ENCODE measurements at places on chromosomes 11 and 22.

- DNase-seq = no peak
Measured at GRCh38 chr22:17705546-17705945, 67.0 kb downstream of the BCL2L13 start.

DNA sequence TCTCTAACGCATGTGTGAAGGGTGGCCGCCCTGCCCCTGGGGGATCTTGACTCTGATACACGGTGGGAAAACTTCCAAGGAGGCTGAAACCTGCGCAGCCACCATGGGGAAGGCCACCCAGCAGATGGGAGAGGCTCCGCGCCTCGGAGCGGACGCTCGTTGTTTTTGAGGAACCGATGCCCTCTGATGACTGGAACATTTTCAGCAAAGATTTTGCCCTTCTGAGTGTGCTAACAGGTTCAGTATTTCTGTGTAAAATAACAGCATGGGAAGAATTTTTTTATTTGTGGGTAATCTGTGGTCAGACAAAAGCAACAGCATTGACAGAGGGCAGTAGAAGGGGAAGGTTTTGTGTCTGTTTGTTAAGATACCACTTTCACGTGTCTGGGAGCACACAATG is 16.7 kb downstream of the MB start:
- DNase-seq = no peak

GRCh38 chr11:64219755-64220154 is 6.2 kb downstream of the TRPT1 start:
- no peak for DNase-seq

DNA sequence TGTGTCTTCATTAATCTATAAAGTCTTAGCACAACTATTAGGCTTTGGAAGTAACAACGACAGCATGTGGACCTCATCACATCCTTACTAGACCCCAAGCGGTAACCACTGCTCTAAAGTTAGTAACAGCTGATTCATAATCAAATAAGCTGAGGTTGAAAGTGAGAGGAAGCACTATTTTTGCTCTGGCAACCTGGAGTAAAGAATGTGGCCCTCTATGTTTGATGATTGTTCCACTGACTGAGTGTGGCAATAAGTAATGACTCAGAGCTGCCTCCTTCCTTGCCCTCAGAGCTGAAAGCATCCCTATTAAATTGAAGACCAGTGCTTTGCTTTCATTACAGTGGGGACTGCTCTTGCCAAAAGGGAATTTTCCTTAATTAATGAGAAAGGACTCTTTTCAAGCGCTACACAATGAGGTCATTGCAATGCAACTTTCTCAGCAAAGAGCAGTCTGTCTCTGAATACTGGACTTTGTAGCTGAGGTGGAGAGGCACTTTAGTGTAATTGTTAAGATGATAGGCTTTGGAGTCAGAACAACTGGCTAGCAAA is 906.1 kb upstream of the RAG2 start:
- DNase-seq = no peak

DNA sequence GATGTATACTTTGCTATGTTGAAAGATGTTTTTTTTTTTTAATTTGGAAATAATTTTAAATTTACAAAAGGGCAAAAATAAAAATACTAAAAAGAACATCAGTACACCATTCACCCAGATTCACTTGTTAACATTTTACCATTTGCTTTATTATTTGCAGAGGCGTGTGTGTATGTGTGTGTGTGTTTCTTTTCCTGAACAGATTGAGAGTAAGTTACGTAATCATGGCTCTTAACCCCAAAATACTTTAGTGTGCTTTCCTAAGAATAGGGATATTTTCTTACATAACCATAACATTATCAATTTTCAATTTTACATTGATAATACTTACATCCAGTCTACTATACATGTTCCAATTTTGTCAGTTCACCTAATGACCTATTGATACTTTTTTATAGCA is 91.5 kb upstream of the HORMAD2 start:
- no peak for DNase-seq

DNA sequence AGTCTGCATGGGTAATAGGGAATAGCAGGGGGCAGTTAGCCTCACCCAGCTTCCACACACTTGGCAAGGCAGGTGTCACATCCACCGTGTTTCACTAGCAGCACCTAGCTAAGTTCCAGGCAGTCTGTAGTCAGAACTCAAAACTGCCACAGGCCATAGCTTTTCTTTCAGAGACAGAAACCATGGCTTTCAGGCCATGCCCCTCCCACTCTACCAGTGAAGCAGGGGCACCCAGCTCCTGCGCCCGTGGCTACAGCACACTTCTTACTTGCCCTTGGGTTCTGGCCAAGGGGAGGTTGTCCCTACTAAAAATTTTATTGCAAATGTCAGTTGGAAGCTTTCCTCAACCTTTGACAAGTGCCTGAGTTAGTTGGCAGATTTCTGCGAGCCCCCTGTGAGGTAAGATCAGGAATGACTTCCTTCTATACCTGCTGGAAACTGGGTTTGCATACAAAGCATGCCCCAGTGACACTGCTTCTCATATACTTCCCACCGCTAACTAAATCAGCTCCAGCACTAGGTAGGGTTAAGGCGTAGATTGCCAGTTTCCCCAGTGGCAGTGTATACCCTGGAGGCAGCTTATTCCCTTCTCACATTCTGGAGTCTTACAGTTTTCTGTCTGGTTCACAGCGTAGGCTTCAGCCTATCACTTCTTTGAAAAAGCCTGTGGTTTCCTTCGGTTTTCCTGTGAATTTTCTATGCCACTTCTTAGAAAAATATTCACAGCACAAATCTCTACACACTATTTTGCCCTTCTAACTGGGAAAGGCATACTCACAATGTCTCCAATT is 139.0 kb upstream of the LUZP2 start:
- no peak for DNase-seq

GRCh38 chr22:41445129-41446056 is 1.2 kb downstream of the TOB2 start:
- no peak for DNase-seq

- DNase-seq = no peak
Measured at GRCh38 chr11:108886660-108887009, 221.8 kb downstream of the DDX10 start.

GRCh38 chr11:97351939-97352338 is 962.1 kb downstream of the JRKL start:
- DNase-seq = no peak

- DNase-seq = no peak
Measured at GRCh38 chr22:25351631-25352293, 132.3 kb downstream of the CRYBB2 start.

GRCh38 chr11:35529971-35530495 is 4.6 kb upstream of the PAMR1 start:
- no peak for DNase-seq

DNA sequence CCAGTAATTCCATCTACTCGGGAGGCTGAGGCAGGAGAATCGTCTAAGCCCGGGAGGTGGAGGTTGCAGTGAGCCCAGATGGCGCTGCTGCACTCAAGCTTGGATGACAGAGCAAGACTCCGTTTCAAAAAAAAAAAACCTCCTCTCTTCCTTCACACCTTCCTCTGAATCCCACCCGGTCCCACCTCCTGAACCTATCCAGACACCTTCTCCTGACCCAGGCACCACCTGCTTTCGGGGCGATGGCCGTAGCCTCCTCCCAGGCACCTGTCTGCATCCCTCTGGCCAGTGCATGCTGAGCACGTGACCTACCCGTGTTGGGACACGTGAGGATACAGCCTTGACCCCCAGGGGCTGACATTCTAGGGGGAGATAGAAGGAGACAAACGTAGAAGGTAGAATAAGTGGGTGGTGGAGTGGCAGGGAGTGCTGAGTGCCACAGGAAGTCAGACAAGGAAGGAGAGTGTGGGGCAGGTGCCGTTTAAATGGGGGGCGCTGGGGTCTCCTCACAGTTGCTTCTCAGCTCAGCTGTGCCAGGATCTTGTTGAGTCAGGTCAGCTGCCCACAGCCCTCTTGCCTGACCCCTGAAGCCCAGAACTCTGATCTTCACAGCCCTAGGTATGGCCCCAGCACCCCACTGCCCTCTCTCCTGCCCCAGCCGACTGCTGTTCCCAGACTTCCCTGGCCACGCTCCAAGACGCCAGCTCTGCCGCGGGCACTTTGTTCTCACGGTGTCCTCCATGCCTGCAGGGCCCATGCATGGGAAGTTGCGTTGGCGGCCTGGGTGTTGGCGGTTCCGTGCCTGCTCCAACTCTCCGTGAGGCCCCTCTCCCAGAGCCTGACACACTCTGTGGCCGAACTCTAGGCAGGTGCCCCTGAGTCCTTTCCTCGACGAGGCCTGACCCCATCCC is 1.2 kb upstream of the MIOX start:
- DNase-seq = peak; percentile 30

- DNase-seq = no peak
Measured at GRCh38 chr11:35236667-35237003, 97.7 kb downstream of the CD44 start.

- no peak for DNase-seq
Measured at GRCh38 chr11:121547574-121547973, 94.8 kb upstream of the SORL1-AS1 start.

DNA sequence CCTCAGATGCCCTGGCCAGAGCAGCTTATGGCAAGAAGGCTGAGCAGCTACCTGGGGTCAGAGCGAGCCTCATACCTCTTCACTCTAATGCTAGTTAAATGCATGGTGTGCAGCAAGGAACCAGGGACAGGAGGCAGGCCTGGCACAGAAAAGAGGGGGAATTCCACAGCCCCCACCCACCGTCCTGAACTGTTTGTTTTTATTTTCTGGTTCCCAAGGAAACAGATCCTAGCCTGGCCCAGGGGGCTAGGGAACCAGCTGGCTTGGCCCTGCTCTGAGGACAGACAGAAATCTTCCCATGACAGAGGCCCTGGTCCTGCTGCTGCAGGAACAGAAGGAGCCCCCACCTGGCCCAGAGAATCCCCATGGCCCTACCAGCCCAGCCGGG is 40.4 kb downstream of the SLCO2B1 start:
- DNase-seq = no peak

DNA sequence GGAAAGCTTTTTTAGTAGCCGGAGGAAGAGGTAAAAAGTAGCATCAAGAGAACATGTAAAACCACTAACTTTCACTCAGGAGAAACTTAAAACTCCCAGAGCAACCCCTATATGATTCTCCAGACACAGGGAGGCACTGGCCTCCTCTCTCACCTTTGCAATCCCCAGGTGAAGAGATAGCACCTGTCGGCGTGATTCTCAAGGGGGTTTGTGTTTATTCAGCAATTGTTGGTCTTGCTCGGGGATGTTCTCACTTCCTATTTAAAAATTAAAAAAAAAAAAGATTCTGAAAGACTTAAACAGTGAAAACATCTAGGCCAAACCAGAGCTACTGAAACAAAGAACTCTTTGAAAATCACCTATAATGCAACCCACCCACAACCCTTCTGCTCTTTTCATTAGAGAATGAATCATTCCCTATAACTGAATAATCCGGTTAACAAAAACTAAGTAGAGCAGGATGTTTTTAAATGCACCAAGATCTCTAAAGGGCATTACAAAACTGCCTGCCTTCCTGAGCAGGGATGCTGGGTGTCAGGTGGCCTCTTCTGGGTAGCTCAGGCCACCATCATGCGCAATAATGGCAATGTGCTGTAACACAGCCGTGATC is 24.9 kb downstream of the DHCR7 start:
- DNase-seq = no peak

DNA sequence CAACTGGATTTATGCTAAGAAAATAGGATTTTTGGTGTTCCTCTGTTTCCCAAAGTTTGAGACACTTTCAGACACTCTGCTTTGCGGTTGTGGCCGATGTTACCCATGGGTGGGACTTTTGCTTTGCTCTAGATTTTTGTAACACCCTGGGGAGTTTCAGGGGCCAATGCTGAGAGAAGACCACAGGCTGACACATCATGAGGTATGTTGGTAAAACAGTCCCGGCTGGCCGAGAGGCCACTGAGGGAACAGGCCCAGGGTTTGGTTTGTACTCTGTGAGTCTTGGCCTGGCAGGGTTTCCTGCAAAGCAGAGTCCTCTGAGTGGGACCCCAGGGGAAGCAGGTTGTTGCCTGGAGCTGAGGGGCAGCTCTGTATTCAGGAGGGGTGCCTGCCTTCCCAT is 78.5 kb upstream of the PITPNB start:
- no peak for DNase-seq

- DNase-seq = no peak
Measured at GRCh38 chr11:62069986-62070919, 53.6 kb upstream of the INCENP start.

DNA sequence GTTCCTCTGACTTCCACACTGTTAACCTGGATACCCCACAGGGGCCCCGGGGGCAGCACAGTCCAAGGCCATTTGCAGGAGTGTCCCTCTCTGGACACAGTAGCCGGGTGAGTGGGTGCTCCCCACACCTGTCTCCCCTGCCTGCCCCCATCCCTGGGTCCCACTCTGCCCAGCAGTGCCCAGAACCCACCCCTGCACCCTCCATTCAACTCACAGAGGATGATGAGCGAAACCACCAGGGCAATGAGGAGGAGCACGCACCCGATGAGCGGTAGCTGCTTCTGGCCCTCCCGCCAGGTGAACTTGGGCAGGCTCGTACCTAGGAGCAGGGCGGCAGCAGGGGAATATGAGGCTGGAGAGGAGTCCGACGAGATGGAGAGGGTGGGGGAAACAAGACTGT is 12.2 kb downstream of the TMPRSS13 start:
- DNase-seq = no peak

GRCh38 chr11:72081821-72082453 is 1.3 kb downstream of the LRRC51 start:
- no peak for DNase-seq

- no peak for DNase-seq
Measured at GRCh38 chr11:34364102-34364501, 6.3 kb upstream of the ABTB2 start.

- no peak for DNase-seq
Measured at GRCh38 chr11:74676596-74676995, 54.6 kb downstream of the CHRDL2 start.

DNA sequence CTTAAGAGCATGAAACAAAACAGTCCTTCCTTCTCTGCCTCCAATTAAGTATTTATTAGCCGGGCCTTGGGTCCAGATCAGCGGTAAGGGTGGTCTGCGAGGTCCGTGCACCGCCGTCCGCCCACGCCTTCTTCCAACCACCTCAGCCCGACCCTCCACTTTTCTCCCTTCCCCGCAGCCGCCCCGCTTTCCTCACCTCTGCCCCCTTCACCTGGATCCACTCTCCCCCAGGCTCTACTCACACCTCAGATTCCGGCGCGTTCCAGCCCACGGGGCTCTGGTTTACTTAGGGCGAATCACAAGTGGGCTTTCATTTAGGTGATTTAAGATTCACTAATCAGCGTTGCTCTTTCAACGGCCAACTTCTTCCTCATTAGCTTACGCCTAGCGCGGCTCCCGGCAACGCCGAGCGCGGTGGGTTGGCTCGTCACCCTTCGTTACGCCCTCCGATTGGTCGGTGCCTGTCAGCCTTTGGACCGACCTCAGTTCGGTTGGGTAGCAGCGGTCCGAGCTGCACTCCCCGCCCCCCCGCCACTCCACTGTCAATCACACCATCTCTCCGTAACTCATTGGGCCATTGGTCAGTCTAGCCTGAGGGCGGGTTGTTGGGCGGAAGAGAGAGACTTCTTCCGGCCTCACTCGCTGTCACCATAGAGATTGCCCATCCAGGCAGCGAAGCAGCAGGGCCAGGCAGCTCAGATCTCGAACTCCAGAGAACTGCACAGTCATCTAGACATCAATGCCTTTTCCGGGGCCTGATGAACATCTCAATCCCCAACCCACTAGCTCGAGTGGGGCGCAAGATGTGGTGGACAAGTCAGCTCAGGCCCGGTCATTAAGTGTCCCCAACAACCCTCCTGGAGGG is at the start of gene TMEM218:
Gene TMEM218, minus strand, starts transcription at position 284 of the 865 bp plus-strand sequence. CDS start 9,385 bp downstream, outside the sequence.
- peak; percentile 100 for DNase-seq

Measured in NCI-H1105 (cell line).